ENCODE measurements at places on chromosomes 12 and 14.

- no peak for DNase-seq
Observed at GRCh38 chr14:26959972-26960660, 362.3 kb upstream of the NOVA1 start.

- DNase-seq = no peak
Observed at GRCh38 chr12:120453977-120454376, 7.7 kb downstream of the GATC start.

GRCh38 chr12:13125996-13126395 is 22.5 kb upstream of the GSG1 start:
- no peak for DNase-seq

GRCh38 chr12:30753233-30753632 is 1.5 kb downstream of the CAPRIN2 start:
- DNase-seq = no peak

- no peak for DNase-seq
Observed at GRCh38 chr14:77580964-77581505, 35.4 kb downstream of the SPTLC2 start.

GRCh38 chr14:68346556-68347343 is 446.1 kb downstream of the ZFP36L1 start:
- DNase-seq = no peak

DNA sequence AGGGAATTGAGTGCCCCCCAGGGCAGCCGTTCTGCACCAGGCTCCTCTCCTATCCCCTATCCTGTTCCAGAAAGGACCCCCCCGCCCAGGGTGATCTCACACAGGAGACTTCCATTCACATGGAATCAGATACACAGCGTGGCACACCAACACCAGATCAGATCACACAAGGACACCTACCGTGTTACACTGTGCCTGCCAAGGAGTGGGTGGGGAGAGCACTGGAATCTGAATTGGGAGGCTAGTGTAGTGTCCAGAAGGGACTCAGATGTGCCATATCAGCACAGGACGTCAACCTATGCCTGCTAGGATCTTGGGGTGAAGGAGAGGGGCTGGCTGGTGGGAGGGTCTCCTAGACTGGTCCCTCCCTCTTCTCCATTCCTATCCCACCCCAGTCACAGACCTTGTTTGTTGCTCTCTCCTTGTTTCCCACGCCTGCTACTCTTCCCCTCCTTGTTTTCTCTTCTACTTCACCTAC is 2.3 kb downstream of the PTMS start:
- no peak for DNase-seq

DNA sequence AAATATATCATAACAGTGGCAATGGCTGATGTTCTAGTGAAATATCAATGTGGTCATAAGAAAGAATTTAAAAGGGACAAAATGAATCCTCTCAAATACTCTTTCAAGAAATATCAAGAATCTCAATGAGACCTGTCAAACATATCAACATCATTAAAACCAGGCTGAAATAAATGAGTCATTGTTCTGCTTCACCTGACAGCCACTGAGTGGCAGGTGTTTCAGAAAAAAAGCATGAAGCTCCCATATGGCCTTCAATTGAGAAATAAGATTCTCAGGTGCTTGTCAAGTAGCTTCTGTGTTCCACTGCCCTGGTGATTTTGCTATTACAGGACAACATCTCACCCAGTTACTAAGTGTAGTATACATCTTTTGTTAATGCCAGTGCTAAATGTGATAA is 21.5 kb downstream of the ANAPC5 start:
- no peak for DNase-seq

DNA sequence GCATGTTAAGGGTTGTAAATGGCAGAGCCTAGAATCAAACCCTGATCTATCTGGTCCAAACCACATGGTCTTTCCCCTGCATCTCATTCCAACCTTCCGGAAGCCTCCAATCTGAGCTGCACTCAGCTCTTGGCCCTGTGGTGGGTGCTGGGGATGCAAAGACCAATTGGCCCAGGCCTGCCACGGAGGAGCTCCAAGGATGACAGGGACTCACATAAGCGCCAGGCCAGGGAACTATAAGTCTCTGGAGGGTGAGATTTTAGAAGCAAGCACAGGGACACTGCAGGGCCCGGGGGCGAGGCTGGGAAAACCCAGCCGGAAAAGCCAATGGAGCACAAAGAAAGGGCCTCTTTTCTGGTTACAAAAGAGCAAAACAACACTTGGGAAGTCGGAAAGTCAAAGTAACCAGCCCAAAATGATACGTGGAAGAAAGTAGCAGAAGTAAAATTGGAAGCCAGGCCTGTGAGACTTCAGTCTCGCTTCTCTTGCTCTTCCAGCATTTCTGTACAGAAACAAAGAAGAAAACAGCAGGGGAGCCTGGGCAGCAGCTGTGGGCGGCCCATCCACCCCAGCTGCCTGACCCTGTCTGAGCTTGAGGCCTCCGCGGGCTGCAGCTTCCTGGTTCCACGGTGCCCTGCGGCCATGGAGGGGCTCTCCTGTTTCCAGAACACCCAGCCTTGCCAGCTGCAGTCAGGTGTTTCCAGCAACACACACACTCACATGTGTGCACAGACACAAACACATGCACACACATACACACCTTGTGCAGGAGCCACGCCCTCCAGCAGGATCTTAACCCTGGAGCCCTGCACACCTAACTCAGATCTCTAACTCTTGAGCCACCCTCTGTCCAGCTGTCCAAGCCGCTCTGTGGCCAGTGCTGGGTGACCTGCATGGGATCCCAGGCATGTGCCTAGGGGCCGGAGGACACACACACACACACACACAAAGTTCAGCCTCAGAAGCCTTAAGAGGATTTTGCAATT is 178.2 kb downstream of the BCL11B start:
- no peak for DNase-seq

- no peak for DNase-seq
Observed at GRCh38 chr14:55416866-55417265, 5.2 kb upstream of the ATG14 start.

DNA sequence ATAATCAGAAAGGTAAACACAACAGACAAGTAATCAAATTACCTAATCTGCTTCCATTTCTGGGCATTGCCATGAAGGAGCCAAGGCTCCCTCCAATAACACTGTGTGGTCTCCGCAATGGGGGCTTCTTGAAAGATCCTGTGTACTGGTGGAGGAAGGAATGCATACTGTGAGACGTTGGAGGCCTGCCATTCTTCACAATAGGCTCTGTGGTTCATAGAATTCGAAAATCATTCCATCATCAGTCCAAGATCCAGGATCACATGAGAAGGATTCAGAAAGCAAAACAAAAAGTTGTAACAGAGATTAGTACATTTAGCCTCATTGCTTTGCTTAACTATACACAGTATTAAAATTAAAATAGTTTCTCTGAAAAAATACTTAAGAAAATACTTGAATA is 76.3 kb downstream of the CDK17 start:
- DNase-seq = no peak

Data from Peyer's patch (tissue), 4 donors.